Astrocyte (in vitro differentiated cells and primary cell): ENCODE measurements at places on chromosomes 6 and 20.

- DNase-seq = peak; percentile 13
Observed at GRCh38 chr20:13331536-13331935, 110.5 kb downstream of the ISM1 start.

- no peak for DNase-seq
Observed at GRCh38 chr20:34369265-34369664, 6.2 kb downstream of the ITCH start.

DNA sequence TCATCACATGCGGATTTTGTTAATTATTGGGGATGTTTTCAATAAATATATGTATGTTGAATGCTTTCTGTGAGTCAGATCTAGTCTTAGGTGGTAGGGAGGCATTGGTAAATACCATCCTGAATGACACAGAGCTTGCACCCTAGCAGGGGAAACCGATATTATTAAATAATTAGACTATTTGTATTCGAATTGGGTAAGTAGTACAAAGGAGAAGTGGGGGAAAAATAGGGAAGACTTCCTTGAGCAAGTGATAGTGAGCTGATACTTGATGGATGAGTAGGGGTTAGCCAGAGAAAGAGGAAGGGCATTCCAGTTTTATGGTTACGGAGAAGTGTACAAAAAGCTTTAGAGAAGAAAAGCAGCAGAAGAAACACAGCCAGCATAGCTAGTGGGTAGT, 1.5 kb downstream of the RIOK1 start:
- DNase-seq = no peak

DNA sequence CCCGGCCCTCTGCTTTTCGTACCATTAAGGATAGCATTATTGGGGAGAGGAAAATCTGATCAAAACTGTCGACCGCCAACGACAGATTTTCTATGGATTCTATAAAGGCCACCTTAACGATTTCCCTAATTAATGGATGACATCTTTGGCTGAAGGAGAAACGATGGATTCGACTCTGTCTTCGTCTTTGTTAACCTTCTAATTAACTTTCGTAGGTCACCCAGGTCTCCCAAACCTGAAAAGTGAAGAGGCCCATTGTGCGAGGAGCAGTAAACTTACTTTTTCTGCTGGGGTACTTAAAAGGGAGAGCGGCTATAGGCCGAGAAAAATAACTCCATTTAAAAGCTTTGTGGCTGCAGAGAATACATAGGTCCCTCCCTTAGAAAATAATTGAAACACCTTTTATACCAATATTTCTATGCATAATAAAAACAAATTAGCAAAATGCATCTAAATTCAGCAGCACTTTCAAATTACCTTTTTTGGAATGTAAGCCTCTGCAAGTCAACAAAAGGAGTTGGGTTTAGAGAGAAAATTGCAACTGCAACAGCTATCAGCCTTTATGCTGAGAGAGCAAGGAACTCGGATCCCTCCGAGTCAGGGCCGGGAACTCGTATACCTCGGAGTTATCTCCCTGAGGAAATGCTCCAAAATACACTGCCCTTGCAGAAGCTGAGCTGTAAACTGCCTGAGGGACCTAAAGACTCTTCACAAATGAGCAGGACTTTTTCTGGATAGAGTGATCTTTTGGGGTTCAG, 31.4 kb upstream of the NR2E1 start:
- DNase-seq = no peak

- no peak for DNase-seq
Observed at GRCh38 chr6:130632897-130633296, 194.3 kb upstream of the SMLR1 start.

DNA sequence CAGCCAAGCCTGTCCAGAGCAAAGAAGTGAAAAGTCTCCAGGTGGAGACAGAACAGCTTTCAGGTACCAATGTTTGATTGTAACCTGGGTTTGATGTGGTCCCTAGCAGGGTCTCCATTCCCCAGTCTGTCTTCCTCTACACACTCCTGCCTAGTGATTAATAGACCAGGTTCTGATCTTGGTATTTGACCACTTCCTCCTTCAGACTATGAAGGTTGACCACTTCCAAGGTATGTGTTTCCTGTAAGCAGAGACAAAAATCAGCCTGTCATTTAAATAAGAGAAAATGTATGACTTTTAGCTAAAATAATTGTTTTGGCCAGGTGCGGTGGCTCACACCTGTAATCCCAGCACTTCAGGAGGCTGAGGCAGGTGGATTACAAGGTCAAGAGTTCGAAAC, 41.8 kb upstream of the TOP1 start:
- no peak for DNase-seq

DNA sequence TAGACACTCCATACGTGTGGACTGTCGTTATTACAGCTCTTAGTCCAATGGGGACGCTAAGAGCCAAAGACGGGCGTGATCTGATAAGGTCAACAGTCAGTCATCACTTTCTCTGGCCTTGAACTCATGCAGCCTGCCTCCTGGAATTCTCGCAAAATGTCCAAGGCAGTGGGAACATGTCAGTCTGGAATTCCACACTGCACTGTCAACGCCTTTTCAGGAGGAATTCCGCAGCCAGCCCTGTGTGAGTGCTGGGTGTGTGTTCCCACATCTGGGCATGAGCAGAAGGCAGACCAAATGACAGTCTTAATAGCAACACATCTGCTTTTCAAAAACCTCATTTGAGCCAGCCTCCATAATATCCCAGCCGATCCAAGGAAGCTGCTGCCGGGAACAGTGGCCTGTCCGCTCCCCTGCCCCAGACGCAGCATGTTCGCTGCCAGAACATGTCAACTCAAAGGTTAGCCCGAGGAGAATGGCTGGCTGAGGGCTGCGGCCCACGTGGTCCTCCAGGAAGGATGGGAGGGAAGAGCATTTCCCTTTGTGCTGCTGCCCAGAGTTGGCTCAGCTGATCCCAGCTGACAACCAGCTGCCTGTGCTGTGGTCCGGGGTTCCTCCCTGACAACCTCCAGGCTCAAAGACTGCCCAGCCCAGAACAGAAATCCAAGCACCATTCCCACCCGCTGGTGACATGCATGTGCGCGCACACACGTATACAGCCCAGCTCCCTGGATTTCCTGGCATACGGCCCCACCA, 103.1 kb downstream of the SULF2 start:
- peak; percentile 17 for DNase-seq

DNA sequence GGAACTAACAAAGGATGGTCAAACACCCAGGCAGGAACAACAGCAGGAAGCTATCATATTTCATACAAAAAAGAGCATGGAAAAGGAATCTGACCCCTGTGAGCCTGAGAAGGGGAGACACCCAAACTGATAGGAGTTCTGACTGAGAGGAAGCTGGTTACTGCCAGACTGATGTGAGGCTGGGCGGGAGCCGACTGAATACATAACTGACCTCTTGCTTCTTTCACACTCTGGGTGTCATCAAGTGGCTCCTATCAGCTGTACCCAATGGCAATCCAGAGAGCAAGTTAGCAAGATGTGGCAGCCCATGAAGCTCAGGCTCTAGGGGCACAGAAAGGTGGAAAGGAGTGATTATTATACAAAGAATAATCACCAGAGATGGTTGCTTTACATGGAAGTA, 795.1 kb upstream of the HS3ST5 start:
- DNase-seq = no peak

- peak; percentile 24 for DNase-seq
Observed at GRCh38 chr20:58406422-58407001, 17.5 kb downstream of the VAPB start.

DNA sequence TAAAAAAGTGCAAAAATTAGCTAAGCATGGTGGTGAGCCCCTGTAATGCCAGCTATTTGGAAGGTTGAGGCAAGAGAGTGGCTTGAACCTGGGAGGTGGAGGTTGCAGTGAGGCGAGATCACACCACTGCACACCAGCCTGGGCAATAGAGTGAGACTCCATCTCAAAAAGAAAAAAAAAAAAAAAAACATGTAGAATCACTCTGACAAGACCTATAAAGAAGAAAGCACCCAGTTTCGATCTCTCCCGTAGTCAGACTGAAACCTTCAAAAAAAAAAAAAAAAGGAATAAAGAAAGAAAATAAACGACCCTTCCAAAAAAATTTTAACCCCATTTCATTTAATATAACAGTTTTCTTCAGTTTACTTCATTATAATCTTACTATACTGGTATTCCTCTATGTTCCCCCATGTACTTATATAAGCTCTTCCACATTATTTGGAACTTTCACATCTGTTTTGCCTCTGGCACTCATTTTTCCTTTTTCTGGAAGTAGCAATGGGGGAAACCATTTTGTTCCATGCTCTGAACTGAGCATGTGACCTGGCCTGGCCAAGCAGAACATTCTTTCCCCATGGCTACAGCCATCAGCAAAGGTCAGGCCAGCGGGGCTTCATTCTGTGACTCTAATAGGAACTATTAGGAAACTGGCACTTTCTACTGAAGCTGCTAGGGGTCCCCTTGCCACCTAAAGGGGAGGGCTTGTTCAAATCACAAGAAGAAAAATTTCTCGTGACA, 9.6 kb downstream of the SLC18B1 start:
- DNase-seq = no peak

DNA sequence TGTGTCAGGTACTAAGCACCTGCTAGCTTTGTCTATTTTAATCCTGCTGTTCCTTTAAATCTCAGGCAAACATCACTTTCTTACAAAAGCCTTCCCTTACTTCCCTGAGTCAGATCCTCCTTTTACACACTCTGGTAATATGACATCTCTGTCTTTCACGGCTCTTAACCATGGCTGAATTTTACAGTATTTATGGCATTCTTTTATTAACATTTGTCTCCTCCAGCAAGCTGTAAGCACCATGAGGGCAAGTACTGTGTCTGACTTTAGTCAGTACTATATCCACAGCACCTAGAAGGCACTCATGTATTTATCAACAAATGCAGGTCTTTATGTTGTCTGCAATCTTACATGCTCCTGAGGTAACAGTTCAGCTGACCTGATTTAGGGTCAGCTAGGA, 33.7 kb upstream of the HBS1L start:
- no peak for DNase-seq

DNA sequence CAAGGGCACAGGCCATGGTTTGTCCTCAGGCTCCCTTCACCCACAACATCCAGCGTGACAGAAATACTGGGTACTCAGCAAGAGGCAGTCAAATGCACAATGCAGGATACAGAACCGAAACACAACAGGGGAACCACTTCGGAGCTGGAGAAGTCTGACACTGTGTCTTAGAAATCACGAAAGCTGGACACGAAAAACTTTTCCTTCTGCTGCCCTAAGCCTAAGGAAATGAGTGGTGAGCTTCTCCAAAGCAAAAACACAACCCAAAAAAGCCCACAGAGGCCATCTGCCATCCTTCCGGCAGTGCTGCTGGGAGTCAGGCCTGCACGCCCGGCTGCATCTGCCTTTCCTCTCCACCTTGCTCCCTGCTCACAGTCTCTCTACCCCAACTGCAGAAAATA, 106.3 kb downstream of the SLC23A2 start:
- DNase-seq = no peak

DNA sequence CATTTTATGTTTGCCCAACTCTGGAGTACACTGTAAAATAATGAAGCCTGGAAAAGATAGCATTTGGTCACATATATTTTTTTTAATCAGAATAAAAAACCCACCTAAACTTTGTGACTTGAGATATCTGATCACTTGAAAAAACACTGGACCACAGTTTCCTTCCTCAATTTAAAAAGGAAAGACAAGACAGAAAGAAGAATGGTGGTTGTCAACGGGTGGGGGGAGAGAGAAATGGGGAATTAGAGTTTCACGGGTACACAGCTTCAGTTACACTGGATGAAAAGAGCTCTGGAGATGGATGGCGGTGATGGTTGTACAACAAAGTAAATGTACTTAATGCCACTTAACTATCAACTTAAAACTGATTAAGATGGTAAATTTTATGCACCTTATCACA, 14.7 kb upstream of the DST start:
- DNase-seq = no peak

- DNase-seq = peak; percentile 34
Observed at GRCh38 chr6:157235600-157236039, 87.7 kb downstream of the TMEM242 start.

DNA sequence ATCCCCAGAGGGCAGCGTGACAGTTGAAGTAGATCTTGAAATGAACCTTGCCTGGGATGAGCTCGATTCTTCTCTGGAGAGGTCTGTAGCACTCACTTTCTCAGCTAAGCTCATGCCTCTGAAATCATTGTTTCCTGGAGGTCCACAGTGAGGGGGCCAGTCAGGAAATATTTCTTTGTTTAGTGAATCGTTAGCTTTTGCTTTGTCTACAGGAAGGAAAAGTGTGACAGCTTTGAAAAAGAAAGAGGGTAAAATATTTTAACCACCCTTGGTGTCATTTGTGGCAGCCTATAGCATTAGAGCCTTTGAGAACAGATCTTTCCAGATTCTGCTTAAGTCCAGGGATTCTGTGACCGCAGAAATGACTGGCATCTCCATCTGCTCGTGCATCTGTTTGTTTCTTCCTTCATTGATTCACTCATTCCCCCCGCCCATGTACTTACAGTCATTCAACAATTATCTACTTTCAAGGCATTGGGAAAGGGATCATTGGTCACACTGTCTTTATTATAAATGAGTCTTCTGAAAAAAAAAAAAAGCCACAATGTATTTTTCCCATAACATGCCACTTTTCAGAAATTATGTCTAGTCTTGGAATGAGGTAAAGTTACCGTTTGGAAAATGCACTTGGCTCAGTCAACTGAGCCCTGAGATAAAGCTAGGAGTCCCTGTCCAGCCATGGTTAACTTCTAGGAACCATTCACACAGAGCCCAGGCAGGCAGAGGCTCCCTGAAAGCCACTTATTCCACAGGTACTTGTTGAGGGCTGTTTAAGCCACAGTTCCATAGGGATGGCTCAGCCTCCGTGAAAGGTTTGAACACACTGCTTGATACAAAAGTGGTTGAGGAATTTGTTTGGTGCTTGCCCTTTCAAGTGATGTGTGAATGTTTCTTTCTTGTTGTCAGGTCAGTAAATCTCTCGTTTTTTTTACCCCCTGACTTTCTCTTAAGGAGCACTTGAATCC, 86.0 kb downstream of the TIAM2 start:
- DNase-seq = peak; percentile 97

DNA sequence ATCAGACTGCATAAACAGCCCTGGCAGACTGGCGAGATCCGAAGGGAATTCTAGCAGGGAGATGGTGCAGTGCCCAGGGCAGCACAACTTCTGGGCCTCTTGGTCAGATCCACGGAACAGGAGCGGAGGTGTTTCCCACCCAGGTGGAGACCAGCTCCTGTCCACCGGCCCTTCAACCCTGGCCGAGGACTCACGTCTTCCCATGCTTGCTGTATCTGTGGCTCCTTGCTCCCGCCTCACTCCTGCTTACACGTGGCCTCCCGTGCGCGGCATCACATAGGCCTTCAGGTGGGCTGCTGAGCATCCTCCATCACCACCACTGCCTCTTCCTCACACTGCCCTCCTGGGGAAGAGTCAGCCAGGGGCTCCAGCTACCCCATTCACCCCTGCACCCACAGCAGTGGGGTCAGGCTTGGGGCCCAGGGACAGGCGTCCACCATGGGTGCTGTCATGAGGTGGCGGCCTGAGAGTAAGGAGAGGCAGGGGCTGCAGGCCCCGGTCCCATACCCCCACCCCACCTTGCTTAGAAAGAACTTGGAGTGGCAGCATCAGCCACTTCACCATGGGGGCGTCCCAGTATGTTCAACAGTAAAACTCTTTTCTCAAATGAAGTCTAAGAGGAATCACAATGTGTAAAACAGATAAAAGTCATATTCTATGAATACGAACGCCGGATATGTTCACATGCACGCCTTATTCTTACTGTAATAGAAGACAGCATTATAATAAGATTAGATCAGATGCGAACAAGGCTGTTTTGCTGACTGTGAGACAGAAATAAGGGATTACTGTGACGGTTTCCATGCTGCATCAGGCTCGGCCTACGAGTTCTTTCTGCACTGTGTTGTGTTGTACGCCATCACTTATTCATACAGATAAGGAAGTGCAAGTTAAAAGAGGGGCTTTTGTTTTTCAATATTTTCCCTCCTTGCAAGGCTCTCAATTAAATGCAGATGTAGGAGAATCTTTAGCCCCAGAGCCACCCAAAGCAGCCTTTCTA, 165.4 kb downstream of the GRM4 start:
- no peak for DNase-seq

- no peak for DNase-seq
Observed at GRCh38 chr6:150692604-150693003, 92.9 kb downstream of the PLEKHG1 start.
